Type B pancreatic cell (in vitro differentiated cells): ENCODE measurements at places on chromosomes 7 and 10. TPM values are rescaled to one million over a fixed set of nuclear protein-coding genes. Genes with fewer than 3 reads are reported as not detected.

The GPR85 gene
- total RNA-seq, result 0.81 and 5.0 TPM in 2 replicates

DNA sequence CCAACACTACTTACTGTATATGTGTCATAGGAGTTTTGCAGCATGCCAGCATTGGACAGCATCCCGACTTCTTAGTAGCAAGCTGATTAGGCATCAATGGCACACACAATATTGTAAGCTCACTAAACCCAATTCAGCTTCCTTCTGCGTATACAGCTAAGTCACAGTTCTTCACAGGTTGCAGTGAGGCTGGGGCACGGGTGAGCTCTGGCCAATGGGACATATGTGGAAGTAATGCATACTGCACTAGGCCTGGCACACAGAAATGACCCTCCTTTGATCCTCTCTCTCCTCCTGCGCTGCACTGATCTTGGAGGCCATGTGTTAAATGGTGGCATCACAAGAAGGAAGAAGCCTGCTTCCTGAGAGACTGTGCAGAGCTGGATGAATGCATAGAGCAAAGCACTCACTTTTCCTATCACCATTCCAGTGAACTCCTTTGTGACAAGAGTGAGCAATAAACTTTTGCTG is 11.9 kb downstream of the RAB11FIP2 start:
- DNase-seq, result no peak

DNA sequence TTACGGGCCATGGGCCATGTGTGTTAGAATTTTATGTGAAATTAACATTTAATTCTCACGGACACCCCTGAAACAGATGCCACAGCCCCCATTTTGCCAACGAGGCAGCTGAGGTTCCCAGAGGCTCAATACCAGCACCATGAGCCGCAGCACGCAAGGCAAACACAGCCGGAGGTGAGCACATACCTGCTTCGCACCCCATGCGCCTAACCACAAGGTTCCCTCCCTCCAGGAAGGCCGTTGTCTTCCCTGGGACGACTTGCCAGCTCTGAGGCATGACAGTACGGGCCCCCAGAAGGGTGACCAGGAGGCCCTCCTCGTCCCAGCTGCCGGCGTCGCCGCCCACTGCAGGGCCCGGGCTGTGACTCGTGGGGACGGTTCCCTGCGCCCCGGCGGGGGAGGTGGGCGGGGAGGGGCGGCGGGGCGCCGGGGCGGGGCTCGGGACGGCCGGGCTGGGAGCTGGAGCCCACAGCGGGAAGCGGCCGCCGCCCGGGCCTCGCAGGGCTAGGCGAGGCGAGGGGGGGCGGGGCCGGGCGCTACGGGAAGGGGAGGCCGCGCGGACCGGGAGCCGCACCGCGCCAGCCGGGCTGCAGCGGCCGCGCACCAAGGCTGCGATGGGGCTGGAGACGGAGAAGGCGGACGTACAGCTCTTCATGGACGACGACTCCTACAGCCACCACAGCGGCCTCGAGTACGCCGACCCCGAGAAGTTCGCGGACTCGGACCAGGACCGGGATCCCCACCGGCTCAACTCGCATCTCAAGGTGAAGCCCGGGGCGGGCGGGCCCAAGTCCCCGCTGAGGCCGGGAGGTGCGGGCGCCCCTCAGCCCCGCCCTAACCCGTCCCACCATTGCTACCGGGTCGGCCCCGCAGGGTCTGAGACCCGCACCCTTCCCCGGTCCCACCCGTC is at the start of gene CAV2:
CAV2 (plus strand) TSS at position 571 of the 910 bp plus-strand sequence; CDS start at position 615, 44 bp downstream.
- DNase-seq, result no peak

DNA sequence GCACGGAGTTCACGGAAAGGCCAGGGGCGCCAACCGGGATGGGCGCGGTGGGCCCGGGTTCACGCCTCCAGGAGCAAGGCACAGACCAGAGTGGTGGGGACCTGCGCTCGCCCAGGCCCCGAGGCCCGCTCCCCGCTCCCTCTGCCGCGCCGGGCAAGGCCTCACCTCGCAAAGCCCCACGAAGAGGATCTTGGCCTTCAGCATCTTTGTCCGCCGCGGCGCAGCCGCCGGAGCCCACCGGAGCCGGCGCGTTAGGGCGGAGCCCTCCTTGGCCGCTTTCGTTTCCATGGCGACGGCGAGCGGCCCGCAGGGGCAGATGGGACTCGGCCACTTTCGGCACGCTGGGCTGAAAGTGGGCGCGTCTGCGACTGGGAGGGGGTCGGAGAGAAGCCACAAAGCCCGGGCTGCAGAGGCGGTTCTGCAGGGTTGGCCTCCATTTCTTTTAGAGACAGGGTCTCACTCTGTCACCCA is 944.4 kb upstream of the ZNF722 start:
- no peak for DNase-seq

DNA sequence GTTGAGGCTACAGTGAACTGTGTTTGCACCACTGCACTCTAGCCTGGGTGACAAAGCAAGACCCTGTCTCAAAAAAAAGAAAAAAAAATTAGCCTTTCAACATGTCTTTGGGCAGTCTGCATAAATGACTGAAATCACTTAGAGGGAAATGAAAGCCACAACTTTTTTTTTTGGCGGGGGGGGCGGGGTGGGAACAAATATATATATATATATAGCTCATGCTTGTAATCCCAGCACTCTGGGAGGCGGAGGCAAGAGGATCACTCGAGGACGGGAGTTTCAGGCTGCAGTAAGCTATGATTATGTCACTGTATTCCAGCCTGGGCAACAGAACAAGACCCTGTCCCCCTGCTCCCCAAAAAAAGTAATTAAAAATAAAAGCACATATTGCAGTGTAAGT is 23.4 kb upstream of the MICU1 start:
- no peak for DNase-seq
